Stimulated activated CD4-positive, alpha-beta T cell treated with anti-CD3 and anti-CD28 coated beads, Interleukin-4, amount 100 ng/mL, for 24 hours (primary cell): ENCODE measurements at places on chromosomes 12 and 14.

- DNase-seq: no peak
These were observed 48.9 kb downstream of the C14orf132 start for GRCh38 chr14:96088074-96088473.

- no peak for DNase-seq
These were observed 17.4 kb downstream of the IGF1 start for GRCh38 chr12:102462795-102463465.

DNA sequence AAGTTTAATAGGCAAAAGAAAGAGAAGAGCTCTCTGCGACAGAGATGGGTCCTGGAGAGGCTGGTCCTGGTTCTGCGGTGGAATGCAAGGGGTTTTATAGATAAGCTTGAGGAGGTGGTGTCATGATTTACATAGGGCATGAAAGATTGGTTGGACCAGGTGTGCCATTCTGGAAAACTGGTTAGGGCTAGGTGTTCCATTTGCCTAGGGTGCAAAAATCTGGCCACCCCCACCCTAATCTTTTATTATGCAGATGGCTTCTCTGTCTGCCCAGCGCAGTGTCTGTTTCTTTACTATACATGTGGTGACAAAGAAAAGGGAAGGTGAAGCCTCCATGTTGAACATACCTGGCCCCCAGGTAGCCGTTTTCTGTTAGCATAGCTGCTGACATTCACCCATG lies 65.4 kb downstream of the ERC1 start:
- DNase-seq: no peak

DNA sequence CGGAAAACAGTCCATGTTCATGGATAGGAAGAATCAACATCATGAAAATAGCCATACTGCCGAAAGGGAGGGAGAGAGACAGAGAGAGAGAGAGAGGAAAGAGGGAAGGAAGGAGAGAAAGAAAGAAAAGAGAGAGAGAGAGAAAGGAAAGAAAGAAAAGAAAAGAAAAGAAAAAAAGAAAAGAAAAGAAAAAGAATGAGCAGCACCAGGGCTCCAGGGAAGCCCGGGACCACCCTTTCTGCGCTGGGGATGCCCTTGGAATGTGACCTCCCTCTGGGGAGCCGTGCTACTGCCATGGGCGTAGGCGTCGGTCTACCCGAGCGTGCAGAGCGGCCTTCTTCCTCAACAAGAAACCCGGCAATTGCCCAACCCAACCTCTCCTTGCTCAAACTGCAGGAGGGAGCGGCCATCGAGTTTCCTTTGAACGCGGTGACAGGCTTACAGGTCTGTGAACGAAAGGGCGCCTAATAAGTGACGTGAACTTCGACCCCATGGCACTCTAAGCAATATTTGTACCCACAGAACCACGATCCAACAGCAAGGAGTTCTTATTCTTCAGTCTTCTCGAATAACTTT lies 16.9 kb downstream of the OR6S1 start:
- DNase-seq: peak; percentile 46

DNA sequence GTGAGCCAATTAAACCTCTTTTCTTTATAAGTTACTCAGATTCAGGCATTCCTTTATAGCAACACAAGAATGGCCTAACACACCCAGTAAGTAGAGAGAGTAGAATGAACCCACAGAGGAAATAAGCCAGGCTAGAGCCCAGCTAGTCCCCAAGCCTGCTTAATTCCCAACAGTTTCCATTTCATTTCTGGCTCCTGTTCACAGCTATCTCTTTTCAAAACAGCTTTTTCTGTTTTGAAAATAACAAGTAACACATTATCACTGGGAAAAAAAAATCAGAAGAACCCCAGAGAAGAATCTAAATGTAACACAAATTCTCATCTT lies 69.0 kb downstream of the HSPB8 start:
- DNase-seq: no peak

DNA sequence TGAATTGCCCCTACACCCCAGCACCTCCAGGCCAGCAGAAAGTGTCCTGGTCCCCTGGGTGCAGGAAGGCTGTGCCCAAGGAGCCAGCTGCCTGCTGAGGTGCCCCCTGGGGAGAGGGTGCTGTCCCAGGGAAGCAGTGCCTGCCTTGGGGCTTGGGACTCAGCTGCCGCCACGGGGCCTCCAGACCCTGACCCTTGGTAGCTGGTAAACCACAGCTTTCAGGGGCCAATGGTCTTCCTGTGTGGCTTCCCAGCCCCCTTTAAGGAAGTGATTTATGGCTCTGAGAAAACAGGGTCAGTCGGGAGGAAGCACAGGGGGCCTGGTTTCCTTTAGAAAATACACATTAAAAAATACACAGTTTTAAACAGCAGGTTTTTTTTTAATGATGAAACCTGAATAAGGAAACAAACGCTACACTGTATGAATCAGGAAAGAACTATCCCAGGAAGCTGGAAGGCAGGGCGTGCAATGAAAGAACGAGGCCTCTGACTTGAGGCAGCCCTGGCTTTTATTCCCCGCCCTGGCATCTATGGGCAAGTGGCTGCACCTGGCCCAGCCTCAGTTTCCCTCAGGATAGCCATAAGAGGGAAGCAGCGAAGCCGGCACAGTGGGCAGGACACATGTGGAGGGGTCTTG lies 40.6 kb upstream of the EML1 start:
- DNase-seq: no peak
